SW 1271 (cell line): ENCODE measurements at places on chromosomes 2 and 18.
A peak's percentile ranks its signal among the peaks of the same experiment; 100 is the strongest.

- DNase-seq: no peak
Observed at GRCh38 chr2:137221797-137222492, 456.6 kb downstream of the THSD7B start.

- no peak for DNase-seq
Observed at GRCh38 chr2:107469437-107469995, 357.2 kb upstream of the RGPD4 start.

DNA sequence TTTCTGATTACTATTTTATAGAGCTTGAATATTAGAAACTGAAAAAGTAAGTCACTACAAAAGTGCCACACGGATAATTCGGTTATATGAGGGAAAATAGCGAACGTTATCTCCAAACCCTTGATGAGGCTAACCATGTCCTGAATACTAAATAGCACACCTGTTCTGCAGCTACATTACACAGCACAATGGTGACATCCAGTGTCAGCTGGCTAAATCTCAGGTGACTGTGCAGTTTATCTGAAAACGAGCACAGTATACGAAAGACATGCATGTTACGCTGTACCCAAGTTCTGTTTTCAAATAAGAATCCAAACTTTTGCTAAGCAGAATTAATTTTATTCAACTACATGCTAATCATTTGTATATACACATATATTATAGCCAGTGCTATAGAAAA is 9.0 kb downstream of the CCDC68 start:
- no peak for DNase-seq

- no peak for DNase-seq
Observed at GRCh38 chr2:120251078-120251477, 1.6 kb upstream of the RALB start.

DNA sequence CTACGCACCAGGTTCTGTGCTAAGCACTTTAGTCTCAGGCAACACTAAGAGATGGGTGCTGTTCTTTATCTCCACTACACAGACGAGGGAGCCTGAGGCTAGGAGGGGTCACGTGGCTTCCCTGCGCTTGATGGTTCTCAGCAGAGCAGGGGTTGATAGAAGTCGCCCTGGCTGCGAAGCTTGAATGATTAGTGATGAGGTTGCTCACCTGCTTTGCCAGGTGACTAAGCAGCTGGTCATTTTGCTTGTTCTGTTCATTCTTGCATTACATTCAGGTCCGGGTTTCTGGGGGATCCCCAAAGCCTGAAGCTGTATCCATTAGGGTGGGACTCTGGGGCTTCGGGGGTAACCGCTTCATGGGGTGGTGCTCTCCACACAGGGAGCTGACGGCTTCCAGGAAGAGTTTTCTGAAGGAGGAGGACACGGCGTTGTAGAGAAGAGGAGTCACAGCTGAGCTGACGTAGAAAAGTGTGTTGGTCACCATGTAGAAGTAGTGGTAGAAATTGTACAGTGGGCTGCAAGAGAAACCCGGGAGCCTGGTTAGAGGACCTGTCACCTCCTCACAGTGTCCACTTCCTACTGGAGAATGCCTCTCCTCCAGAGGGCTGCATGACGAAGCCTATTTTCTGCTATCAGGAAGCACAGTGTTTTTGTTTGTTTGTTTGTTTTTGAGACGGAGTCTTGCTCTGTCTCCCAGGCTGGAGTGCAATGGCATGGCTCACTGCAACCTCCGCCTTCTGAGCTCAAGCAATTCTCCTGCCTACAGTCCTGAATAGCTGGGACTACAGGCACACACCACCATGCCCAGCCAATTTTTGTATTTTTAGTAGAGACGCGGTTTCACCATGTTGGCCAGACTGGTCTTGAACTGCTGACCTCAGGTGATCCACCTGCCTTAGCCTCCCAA is 11.5 kb downstream of the NTSR2 start:
- no peak for DNase-seq

- no peak for DNase-seq
Observed at GRCh38 chr2:128692895-128693742, 374.5 kb upstream of the HS6ST1 start.

- no peak for DNase-seq
Observed at GRCh38 chr2:225471482-225471881, 72.0 kb downstream of the NYAP2 start.

GRCh38 chr18:74116633-74117554 is 30.7 kb downstream of the FBXO15 start:
- DNase-seq: no peak

DNA sequence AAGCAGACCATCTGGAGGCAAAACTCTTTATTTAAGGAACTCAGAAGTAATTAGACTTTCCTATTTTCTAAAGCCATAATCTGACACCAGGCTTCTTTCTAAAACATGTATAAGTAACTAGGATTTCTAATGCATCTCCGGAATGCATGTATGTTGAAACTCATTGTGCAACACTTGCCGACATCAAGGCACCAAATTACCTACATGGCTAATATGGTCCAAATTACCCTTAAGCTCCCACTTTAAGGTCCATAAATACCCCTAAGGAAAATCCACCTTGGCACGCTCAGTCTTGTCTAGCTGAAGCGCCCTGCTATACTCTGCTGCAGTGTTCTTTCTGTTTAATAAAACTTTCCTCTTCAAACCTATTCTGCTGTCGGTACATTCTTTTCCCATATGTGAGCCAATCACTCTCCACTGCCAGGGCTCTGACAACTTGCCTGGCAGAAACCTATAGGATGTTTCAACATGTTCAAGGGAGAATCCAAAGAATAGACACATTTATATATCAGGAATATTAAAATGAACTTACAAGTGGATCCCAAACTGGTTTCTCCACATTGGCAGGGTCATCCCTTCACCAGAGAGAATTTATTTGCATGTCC is 171.9 kb downstream of the GALNT1 start:
- DNase-seq: no peak

DNA sequence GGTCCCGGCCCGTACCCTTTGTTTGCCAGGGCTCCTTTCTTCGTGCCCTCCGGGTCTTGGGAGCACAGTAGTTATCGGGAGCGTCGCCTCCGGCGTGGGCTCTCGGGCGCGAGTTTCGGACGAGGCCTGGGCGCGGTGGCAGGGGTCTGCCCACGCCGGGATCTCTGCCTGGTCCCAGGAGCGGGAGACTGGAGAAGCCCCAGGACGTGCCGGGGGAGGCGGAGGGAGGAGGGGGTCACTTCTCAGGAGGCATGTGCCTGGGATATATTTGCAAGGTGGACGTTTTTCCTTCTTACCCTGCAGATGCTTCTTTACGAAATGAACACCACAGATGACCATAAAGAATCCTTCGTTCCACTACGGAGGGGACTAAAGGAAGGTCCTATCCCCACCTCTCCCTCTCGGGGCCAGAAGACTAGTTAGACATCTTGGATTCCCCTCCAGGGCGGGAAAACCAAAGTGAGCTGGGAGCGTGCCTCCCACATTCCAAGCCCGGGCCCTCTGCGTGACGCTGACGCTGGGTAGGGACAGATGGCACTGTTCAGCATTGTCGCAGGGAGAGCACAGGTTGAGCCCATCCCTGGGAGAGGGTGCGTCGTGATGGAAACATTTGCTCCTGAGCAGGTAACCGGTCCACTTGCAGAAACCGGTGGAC is 483 bp upstream of the FHL2 start:
- DNase-seq: no peak

- DNase-seq: no peak
Observed at GRCh38 chr2:173390036-173390435, 35.4 kb downstream of the CDCA7 start.

DNA sequence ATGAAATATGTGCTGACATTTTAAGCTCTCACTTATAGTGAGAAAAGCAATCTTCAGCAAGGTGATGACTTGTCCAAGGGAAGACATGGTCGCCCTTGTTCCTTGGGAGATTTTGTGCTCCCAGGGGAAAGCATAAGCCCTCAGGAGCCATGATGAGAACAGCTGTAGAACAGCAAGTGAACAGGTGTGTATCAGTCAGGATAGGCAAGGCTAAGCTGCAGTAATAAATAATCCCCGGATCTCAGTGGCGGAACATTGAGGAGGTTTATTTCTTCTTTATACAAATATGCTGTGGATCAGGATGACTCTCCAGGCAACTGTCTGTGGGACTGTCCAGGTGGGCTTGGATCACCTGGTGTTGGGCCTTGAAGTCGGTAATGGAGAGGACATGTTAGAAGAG is 103.1 kb downstream of the MSH2 start:
- DNase-seq: no peak

- DNase-seq: no peak
Observed at GRCh38 chr2:230941202-230942180, 16.4 kb upstream of the GPR55 start.

DNA sequence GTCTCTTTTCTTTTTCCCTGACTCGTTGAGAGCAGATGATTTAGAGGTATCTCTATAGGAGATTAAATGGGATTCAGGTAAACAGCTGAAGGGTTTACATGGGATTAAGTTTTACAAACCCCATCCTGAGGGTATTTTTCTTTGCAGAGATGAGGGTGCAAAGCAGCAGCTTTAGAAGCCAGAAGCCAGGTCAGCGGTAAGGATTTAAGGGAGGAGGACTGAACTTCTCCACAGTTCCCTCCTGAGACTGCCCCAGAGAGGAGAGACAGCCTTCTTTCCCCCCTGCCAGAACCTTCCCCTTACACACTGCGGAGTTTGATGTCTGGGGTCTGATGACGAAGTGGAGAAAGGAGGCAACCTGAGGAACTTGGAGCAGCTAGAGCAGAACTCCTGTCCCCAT is 220.1 kb downstream of the PRKCE start:
- no peak for DNase-seq

DNA sequence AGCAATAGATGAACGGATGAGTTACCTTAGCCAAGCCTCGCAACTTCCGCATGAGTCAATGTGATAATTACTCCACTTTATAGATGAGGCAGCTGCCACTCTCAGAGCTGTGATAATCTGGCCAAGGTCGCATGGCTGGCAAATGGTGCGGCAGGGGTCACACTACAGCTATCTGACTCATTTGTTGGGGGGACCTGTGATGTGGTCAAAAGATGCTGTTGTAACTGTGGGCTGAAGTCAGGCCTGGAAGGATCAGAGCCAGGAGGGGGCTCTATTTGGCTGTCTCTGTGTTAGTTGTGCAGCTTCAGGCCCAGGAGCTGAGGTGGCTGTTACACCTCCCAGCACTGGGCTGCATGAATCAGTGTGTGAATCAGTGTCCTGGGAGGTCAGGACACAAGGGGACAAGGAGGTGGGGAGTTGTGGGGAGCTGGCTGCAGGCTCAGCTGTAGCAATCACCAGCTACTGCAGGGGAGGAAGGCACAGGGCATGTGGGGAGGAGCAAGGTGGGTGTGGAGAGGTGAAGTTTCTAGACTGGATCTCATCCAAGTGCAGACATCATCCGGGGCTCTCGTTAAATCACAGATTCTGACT is 33.1 kb downstream of the NGEF start:
- peak; percentile 75 for DNase-seq

- DNase-seq: no peak
Observed at GRCh38 chr18:11470941-11471340, 138.5 kb upstream of the SLC35G4 start.

DNA sequence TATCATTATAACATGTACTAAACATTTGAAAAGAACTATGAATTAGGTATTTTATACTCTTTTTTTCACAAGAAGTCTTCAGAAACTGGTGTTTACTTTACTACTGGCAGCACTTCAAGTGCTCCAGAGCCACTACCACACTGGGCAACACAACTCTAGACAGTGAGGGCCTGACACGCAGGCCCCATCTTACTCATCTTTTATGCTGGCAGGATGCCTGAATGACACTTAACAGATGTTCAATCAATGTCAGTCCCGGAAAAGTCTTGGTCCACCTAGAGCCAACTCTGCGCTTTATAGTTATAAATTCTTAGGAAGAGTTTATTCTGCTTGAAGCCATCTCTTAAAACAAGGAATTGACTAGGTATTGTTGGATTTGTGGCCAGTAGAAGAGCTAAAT is 8.7 kb upstream of the WIPF1 start:
- no peak for DNase-seq

DNA sequence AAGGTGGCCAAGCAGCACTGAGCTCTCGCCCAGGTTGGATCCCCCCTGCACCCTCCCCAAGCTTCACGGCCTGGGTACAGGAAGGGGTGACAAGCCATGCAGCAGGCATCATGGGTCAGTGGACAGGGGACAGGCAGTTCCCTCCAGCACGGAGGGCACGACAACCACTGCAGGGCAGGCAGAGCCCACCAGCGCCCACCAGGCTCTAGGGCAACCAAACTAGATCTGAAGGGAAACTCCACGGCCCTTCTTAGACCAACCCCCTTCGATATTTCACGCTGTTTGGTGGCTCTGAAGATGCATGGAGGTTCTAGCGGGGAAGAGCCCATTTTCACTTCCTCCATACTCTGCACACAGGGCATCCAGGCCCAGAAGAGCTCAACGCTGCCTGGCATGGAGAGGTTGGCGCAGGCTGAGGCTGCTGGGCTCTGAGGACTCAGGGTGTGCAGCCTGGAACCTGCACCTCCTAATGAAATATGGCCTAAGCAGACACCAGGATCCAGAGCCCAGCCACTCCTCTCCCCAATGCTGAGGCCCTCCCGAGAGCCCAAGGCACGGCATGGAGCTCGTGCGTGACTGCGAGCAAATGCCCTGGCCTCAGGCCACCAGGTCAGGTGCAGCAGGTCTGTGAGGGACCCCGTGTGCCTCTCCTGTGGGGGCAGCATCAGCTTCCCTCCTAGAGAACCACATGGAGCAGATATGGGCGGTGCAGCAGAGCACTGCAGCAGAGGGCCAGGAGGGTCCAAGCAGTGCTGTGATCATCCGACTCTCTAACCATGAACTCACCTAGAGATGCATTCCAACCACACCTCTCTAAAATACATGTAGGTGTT is 8.7 kb upstream of the MTERF4 start:
- no peak for DNase-seq

DNA sequence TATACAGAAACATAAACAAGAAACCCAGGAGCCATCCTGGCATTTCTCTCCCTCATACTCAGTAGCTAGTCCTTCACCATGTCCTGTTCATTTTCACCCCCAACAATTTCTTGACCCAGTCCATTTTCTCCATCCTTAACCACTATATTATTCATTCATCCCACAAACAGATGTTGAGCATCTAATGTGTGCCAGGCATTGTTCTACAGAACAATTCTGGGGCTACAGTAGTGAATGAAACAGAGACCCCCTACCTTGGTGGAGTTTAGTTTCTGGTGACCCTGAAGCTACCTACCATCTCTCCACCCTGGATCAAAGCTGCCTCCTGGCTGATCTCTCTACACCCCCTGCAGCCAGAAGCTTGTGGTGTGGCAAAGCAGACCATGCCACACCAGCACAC is 27.5 kb upstream of the BZW1 start:
- DNase-seq: no peak

- DNase-seq: peak; percentile 15
Observed at GRCh38 chr18:36661999-36662398, 166.8 kb downstream of the TPGS2 start.

DNA sequence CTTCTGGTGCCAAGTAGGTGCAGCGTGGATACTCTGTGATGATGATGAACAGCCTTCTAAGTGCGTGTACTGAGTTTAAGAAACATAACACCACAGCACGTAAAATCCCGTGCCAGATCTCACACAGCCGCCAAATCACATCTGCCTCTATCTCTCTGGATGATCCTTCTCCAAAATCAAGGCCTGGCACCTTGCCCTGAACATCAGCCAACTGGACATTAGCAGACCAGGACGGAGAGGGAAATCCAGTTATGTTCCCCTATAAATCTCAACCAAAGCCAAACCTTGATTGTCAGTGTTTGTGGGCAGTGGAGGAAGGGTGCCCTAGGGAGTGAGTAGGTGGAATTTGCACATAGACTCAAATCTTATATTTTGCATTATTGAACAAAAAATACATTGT is 164.3 kb downstream of the MIB1 start:
- DNase-seq: no peak
